ENCODE measurements at places on chromosomes 3 and 15.
A peak's percentile ranks its signal among the peaks of the same experiment; 100 is the strongest.

DNA sequence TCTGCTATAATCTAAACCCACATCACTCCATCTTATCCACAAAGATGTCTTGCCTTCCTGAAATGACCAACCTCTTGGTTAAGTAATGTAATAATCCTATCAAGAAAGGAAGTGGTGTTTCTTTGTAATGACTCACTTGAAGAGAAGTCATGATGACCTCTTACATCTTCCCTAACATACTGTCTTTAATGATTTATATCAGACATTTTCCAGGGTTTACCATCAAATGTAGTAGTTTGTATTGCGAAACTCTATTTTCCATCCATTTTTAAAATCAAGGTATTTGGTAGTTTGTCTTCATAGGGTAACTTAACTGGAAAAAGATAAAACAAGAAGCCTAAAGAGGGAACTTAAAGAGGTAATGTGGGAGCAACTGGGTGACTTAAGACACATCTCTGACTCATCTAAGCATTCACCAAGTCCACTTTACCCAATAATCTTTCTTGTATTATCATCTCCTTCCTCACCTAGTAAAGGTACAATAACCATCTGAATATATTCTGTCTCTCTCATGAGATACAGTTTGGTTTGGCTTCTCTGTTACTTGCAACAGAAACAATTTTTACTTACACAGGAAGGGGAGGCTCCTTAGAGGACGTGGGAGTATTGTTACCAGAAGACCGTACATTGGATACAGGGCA lies 5.7 kb upstream of the MAPK6 start:
- no peak for DNase-seq

GRCh38 chr3:17300441-17300840 lies 415.7 kb downstream of the PLCL2 start:
- DNase-seq: no peak

GRCh38 chr3:54322354-54322753 lies 200.0 kb downstream of the CACNA2D3 start:
- DNase-seq: peak; percentile 44

DNA sequence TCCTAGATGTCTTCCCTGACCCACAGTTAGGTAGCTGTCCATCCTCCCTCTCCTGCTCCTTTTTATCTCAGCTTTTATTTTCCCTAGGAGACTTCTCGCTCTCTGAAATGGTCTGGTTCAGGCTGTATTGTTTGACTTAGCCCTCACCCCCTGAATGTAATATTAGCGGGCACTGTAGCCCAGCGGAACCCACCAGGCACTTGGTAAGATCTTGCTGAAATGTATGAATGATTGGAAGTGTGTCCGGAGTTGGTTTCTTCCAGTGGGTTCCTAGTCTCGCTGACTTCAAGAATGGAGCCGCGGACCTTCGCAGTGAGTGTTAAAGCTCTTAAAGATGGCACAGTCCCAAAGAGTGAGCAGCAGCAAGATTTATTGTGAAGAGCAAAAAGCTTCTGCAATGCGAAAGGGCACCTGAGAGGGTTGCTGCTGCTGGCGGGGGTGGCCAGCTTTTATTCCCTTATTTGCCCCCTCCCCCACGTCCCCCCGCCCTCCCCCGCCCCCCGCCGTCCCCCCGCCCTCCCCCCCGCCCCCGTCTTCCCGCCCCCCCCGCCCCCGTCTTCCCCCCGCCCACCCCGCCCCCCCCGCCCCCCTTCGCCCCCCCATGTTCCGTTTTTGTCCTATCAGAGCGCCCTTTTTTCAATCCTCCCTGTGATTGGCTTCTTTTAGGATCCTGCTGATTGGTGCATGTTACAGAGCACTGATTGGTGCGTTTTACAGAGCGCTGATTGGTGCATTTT lies 694 bp upstream of the EEFSEC start:
- DNase-seq: peak; percentile 60

GRCh38 chr3:187277129-187277462 lies 14.4 kb downstream of the MASP1 start:
- no peak for DNase-seq
